ENCODE measurements at places on chromosomes 4 and X.

- DNase-seq = no peak
Measured at GRCh38 chr4:7289589-7289988, 97.3 kb downstream of the SORCS2 start.

GRCh38 chr4:40055863-40056715, 561 bp upstream of the N4BP2 start:
- DNase-seq = peak; percentile 60

GRCh38 chrX:72105436-72105835, 26.3 kb downstream of the RTL5 start:
- no peak for DNase-seq

DNA sequence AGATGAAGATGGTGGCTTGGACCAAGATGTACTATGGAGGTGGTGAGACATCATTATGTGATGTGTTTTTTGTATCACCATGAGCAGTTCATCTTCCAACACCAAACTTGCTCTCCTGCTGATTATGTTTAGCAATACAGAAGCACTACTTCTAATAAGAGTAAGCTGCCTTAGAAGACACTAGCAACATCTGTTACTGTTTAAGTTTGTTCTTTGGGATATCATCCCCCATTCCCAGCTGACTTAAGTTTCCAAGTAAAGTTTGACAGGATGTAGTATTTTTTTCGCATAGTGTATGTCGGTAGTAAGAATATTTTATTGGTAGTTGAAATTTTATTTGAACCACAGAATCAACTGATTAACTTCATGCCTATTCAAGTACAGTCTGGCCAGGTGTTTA, 123.5 kb upstream of the BMPR1B start:
- no peak for DNase-seq

GRCh38 chr4:109278594-109279031, 23.8 kb downstream of the COL25A1 start:
- no peak for DNase-seq

- DNase-seq = no peak
Measured at GRCh38 chrX:22147214-22147613, 115.1 kb downstream of the PHEX start.

GRCh38 chrX:17736478-17736855, 826 bp upstream of the SCML1 start:
- DNase-seq = no peak

GRCh38 chr4:93182722-93183121, 645.8 kb upstream of the ATOH1 start:
- DNase-seq = no peak

DNA sequence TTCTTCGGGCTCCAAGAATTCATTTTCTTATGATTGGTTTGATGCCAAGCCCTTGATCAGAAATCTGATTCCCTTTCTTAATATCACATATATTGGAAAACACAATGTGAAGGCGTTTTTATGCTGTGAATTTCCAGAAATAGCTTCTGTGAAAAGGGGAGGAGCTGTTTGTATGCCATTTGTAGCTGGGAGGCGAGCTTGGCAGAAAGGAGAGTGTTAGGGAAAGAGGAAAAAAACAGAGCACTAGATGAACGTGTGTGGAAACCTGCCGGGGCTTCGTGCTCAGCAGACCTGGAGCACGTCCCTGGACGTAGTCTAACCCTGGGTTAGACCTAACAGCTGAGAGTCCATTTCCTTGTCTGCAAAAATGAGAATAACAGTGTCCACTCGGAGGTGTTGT, 3.4 kb downstream of the CLCN4 start:
- DNase-seq = no peak

GRCh38 chrX:126701380-126701779, 118.1 kb upstream of the PRR32 start:
- no peak for DNase-seq

DNA sequence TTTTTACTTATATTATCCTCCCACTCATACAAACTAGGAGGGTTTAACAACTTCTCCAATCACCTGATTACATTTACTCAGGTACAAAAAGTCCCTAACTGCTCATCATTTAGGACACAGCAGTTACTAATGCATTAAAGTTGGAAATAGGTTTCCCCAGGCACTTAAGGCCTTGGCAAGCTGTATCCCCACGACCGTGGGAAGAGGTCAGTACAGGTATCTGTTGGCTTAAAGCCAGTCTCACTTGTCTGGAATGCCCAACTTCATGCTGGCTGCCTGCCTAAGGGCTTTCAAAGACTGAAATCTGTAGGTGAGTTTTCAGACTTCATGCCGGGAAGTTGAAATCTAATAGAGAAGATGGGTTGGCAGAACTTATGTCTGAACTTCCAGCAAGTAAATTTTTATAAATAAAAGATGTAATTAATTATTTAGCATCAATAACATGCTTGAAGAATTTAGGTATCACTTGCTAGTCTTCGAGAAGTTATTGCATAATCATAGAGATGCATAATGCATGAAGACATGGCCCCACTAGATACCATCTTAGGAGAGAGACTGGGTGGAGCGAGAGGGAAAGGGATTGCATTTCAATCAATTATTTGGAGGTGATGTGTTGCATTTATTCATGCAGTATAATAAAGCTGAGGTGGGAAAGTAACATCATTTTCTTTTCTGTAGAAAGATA, 54.2 kb downstream of the SCD5 start:
- DNase-seq = peak; percentile 21

DNA sequence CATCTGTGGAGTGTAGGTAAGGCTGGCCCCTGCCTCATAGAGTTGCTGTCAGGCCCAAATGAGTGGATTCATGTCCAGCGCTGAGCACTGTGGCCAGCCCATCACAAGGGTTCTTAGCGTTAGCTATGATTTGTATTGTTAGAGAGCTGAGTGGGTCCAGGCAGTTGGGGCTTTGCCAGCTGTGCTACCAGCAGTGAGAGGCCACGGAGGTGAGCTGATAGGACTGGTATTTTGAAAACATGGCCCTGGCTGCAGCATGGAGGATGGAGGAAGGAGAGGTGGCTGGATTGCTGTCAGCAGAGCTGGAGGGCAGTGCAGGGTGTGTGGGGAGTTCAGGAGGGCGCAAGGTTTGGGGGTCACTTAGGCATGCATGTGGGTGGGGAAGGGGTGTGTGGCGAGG, 69.8 kb downstream of the PSAPL1 start:
- no peak for DNase-seq

- no peak for DNase-seq
Measured at GRCh38 chr4:1856943-1857699, 1.2 kb upstream of the LETM1 start.

DNA sequence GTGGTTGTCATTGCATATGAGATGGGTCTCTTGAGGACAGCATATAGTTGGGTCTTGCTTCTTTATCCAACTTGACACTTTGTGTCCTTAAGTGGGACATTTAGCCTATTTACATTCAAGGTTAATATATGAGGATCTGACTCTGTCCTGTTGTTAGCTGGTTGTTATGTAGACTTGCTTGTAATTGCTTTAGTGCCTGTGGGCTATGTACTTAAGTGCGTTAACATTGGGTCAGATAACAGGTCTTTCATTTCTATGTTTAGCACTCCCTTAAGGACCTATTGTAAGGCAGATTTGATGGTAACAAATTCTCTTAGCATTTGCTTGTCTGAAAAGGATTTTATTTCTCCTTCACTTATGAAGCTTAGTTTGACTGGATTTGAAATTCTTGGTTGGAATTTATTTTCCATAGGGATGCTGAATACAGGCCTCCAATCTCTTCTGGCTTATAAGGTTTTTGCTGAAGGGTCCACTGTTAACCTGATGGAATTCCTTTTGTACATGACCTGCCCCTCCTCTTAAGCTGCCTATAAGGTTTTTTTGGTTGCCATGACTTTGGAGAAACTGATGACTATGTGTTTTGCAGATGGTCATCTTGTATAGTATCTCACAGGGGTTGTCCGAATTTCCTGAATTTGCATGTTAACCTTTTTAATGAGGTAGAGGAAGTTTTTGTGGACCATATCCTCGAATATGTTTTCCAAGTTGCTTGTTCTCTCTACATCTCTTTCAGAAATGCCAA, 162.0 kb downstream of the NKX6-1 start:
- DNase-seq = no peak

DNA sequence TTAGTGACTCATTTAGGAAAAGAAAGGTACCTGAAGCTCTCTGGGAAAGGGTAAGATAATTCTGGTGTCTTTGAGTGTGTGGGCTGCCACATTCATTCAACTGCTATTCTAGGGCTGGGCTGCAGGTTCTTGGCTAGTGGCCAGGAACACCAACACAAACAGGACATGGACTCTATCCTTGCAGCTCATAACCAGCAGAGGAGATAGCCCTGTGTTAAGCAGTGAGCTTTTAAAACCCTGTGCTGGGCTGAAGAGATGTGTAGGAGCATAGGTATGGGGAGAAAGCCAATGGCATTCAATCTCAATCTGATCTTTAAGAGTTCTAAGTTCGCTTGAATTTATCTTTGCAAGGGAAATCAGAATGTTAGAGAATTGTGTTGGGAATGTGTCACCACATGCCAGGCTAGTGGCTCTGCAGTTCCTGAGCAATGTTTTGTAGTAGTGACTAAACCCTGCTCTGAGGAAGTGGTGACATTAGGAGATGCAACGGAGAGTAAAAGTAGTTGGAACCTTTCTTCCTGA, 39.2 kb downstream of the SGMS2 start:
- DNase-seq = peak; percentile 26

DNA sequence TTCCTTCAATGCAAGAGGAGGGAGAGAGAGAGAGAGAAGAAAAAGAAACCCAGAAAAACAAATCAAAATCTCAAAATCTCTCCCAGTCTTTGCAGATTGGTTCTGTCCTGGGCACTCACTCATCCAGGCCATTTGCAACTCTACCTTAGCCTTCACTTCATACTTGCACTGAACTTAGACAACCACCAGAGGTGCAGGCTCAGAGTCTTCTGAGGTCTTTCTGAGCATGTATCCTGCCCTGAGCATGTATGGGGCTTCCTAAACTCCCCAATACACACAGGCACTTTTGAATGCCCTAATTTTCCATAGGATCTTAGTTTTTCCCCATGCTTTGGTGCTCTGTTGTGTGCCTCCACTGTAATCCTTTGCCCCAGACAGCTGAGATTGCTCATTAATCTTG, 2.9 kb downstream of the CFI start:
- DNase-seq = no peak

DNA sequence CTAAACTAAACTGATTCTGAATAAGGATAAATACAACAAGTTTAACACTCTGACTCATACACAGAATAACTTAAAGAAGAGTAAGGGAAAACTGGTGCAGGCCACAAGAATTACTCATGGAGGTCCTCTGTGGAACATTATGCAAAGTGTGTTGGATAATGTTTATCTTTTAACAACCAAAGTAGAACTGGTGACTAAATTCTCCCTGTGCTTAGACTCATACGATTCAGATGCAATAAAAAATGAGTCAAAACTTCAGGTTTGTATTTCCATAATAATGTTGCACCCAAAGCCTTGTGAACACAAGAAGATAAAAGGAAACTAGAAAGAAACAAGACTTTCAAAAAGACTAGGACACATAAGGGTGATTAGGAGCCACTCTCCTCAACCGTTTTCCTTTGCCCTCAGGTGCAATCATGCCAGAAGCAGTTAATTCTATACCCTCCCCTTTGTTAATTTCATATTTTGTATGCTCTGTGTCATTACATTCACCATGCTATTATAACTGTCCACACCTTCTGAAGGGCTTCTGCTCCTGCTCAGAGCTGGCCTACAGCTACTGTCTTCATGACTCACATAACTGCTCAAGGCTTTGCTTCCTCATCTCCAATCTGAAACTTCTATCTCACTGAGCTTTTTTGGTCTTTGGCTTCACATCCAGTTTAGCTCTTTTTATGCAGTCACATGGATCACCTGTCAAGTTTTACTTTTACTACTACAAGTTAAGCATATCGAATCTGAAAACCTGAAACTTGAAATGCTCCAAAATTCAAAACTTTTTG, 60.2 kb downstream of the KCNIP4 start:
- DNase-seq = peak; percentile 13

- DNase-seq = no peak
Measured at GRCh38 chrX:15055146-15055930, 182.1 kb downstream of the MOSPD2 start.

GRCh38 chr4:66681962-66682361, 863.3 kb downstream of the CENPC start:
- DNase-seq = no peak

GRCh38 chr4:137701401-137701800, 169.1 kb upstream of the PCDH18 start:
- DNase-seq = no peak

GRCh38 chrX:151792505-151792904, 58.0 kb downstream of the CNGA2 start:
- DNase-seq = no peak

GRCh38 chrX:119942831-119943184, 743 bp downstream of the NKAP start:
- DNase-seq = peak; percentile 28

GRCh38 chrX:150063674-150064073, 125.4 kb upstream of the EOLA2 start:
- DNase-seq = no peak

DNA sequence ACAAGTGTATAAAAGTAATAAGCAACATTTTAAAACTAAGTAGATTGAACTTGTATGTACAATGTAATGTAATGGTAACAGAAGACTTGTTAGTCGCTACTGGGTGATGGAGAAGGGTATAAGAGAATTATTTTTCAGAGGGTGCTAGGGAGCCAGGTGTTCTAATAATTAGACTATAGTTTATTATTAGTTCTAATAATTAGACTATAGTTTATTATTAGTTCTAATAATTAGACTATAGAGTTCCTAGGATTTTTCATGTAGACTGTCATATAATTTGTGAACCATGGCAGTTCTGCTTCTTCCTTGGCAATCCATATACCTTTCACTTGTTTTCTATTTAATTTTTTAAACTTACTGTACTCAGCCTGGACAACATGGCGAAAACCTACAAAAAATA, 117.3 kb upstream of the TSPAN5 start:
- no peak for DNase-seq

DNA sequence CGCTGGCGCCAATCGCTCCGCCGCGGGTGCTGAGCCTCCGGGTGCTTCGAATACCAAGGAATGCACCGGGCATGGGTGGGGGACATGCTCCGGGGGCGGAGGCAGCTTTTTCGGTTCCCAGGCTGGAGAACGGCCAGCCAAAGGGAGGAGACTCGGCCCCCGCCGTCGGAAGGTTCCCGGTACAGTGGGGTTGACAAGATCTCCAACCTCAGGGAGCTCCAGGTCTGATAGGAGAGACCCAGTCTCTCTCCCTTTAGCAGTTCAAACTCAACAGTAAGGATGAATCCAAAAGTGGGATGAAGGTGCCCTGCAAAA, 29.1 kb upstream of the BCORL1 start:
- no peak for DNase-seq

- peak; percentile 14 for DNase-seq
Measured at GRCh38 chr4:140330311-140330900, 43.0 kb upstream of the SCOC start.

- DNase-seq = no peak
Measured at GRCh38 chr4:154616287-154616686, 3.8 kb upstream of the FGG start.

- no peak for DNase-seq
Measured at GRCh38 chrX:130702867-130703707, 199.9 kb downstream of the ENOX2 start.

GRCh38 chrX:116628464-116628863, 165.7 kb upstream of the CT83 start:
- DNase-seq = no peak

Data from SW480 (cell line).